Kidney epithelial cell (primary cell): ENCODE measurements at places on chromosomes 6 and 20. TPM values are rescaled to one million over a fixed set of nuclear protein-coding genes. Genes with fewer than 3 reads are reported as not detected.
A peak's percentile ranks its signal among the peaks of the same experiment; 100 is the strongest.

PRDM1 gene
- 2.7 and 4.5 TPM in 2 replicates for total RNA-seq

GRCh38 chr20:41733151-41733550 is 115.0 kb upstream of the CHD6 start:
- DNase-seq = no peak

DNA sequence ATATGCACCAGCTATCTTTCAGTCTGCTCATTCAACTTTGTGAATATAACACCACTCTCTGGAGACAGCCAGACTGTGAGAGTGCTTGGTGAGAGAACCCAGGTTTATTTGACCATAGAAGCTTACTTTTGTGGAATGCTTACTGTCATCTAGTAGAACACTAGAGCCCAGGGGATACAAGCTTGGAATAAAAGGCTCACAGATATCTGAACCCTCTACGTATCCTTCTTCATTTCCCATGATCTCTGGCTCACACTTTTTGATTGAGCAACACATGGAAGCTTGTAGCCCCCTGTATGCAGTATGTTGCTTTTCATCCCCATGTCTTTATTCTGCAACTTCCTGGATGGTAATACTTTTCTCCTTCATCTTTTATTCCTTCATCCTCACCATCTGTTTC is 835.3 kb upstream of the CITED2 start:
- DNase-seq = no peak

GRCh38 chr20:41452226-41452625 is 85.6 kb upstream of the EMILIN3 start:
- no peak for DNase-seq

CPNE5 gene
- 0.13 and 1.4 TPM in 2 replicates for total RNA-seq

DNA sequence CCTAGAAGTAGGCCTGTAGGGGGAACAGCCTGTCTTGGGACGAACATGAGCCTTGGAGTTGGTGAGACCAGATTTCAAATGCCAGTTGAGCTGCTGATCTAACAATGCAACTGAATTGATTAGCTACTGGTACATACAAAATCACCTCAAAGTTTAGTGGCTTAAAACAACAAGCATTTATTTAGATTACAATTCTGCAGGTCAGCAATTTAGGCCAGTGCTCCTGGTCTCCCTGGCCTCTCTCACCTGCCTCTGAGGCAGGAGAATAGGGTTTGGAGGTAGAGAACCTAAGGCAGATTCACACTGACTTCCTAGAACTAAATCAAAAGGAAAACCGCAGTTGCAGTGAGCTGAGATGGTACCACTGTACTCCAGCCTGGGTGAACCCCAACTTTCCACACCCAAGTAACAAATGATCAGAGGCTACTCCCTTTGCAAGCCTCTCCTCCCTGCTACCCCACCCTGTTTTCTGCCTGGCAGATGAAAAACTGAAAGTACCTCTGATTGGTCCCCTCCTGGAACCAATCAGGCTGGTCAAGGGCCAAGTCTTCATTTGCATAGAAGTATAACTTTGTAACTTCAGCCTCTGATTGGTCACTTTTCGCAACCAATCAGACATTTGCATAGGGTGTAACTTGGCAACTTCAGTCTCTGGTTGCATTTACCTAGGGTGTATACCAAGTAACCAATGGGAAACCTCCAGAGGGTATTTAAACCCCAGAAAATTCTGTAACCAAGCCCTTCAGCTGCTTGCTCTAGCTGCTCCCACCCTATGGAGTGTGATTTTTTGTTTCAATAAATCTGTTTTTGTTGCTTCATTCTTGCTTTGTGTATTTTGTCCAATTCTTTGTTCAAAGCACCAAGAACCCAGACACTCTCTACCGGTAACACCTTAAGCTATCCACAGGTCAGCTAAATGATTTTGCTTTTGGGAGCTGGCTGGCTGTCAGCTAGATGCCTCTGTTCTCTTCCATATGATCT is 8.1 kb upstream of the UBR2 start:
- no peak for DNase-seq

LHFPL5 gene
- not detected in 2 replicates for total RNA-seq

GRCh38 chr6:112770308-112770707 is 423.2 kb downstream of the RFPL4B start:
- DNase-seq = peak; percentile 10

TMEM14A gene
- total RNA-seq = 24.7 and 35.3 TPM in 2 replicates

- DNase-seq = no peak
These were observed 66.1 kb downstream of the PRND start for GRCh38 chr20:4787820-4788219.

GNAS-AS1 gene
- total RNA-seq = 0.07 and 1.3 TPM in 2 replicates

DNA sequence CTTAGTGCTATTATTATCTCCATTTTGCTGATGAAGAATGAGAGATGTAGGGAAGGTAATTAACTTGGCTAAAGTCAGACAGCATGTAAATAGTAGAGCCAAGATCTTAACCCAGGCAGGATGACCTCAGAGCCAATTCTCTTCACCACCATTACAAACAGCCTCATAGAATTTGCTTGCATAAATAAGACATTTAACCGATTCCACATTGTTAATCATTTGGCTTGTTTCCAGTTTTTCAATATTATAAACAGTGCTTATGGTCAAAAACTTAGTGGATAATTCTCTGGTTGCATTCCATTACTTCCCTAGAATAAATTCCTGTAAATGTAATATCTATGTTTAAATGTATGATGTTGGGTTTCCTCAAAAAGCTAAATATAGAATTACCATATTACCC is 19.1 kb upstream of the PRDM1 start:
- DNase-seq = no peak

SIRPA gene
- 40.6 and 50.2 TPM in 2 replicates for total RNA-seq

DNA sequence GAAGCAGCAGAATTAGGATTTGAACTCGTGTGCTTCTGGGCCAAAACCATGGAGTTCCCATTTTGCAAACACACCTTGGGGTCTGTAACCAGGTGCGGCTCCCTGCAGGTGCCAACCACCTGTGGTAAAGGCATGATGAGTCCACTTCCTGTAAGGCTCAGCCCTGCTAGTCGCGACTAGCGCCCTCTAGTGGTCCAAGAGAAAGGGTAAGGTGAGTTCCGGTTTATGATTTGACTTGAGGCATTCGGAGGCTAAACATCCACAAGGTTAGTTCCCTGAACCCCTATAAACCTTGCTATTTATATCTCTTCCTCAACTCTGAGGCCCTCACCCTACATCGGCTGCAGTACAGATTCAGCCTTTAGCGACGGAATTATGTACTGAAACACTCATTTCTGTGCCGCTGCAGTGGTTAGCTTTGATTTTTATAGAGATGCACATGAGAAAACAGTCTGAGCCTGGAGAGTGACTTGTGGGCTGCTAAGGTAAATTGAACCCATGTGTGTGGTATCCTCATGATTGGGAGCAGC is 173.4 kb downstream of the PLCB1 start:
- no peak for DNase-seq

DNA sequence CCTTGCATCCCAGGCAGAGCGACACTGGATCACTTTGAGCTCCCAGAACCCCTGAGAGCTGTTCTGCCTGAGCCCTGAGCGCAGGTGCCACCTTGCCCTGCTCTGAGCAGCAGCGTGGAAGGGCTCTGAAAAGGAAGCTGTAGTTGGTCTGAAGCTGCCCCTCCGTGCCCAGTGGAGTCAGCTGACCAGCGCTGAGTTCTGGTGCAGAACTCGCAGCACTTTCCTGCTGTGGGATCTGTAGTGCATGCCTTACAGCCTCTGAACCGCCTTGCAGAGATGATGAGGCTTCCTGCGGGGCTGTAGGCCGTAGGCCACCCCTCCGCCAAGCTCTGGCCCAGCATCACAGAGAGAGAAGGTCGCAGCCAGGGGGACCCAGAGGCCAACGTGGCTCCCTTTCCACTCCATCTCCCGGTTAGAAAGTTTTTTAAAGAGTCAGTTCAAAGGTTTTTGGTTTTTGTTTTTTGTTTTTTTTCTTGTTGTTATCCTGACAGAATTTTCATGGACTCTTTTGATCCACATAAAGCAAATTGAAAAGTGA is 158.3 kb upstream of the CST7 start:
- no peak for DNase-seq

RGS17 gene
- 11.2 and 14.1 TPM in 2 replicates for total RNA-seq

DNA sequence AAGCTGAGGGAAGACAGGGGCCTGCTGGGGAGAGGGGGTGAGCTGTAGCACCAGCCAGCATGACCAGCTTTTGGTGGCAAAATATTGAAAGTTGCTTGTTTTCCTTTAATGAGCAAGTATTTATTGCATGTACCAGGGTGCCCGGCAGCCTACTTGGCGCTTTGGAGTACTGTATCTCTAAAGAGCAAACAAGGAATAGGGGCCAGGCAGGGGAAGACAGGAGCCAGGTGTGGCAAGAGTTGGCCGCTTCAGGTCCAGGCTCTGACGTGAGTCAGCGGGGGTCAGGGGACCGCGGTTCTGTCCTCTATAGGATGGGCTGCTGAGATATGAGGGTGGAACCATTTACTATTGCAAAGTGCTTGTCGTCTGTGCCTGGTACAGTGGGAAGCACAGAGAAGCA is 63.1 kb downstream of the PSMG4 start:
- no peak for DNase-seq

DNA sequence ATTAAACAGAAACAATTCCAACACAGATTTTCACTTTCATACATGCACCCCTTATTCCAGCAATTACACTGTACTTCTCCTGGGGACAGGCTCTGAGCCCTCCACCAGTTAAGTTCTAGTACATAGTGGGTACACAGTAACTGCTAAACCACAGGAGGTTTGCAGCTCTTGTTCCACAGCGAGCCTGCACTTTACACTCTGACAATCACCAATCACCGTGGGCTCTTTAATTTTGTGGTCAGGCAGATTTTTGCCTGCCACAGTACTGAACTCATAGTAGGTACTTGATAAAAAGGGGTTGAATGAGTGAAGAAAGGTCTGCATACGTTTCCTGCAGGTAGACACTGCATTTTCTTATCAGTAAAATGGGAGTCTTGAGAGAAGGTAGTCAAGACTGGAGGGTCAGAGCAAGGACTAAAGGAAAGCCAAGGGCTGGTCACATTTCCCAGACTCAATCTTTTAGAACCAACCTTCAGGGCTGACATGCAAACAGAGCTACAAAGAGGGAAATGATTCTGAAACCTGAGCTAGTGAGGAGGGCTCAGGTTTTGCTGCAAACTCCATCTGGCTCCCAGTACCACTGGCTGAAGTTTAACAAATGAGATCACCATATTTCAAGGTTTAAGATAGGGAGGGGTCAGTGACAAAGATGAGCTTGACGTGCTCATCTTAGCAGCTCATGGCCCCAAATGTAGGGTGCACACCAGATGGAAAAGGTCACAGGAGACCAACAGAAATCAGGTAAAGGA is 404.6 kb downstream of the BTBD9 start:
- no peak for DNase-seq

DNA sequence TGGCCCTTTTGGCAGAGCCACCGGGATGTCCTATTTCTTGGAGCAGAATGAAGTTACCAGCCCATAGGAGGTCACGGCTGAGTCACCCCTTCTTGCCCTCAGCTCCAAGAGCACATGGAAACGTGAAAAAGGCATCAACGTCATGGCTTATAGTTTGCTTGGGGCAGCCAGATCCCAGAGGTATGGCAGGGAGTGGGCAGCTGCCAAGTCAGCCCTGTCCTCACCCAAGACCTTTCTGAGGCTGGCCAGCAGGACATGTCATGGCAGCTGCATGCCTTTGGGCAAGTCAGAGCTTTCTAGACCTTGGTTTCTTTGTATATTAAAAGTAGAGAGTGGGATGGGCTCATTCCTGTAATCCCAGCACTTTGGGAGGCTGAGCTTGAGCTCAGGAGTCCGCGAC is 8.2 kb upstream of the MDFI start:
- no peak for DNase-seq

GRCh38 chr20:3660262-3661059 is 2.7 kb downstream of the GFRA4 start:
- no peak for DNase-seq

DNA sequence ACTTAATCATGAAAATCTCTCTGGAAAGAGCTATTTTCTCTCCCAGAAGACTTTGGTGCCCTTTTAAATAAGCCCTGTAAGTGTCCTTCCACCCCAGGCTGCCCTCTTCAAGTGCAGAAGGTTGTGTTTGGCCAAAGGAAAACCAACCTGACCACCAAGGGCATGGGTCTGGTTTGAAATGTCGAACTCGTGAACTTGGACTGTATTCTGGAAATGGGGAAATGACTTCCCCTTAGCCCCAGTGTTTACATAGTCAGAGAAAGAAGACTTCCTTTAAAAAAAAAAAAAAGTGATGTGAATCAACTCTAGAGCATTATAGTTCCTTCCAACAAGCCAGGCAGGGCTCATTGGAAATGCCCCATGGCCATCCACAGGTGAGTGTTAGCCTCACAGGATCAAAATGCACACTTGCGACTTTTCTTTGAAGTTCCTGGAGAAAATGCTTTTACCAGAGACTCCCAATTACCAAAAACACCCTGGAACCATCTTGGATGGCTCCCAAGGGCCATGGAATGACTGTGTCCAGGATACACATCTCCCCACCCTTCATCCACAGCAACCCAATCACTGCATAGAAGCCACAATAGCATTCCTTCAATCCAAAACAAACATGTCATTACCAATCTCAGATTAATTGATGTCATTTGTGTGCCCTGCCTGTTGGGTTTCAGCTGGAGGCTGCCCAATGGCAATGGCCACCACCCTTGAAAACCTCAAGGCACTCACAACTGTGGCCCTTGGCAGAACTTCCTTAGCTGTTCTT is 133.8 kb downstream of the CLIC5 start:
- DNase-seq = no peak

COL9A3 gene
- 5.4 and 10.4 TPM in 2 replicates for total RNA-seq

- no peak for DNase-seq
These were observed 261.2 kb upstream of the MARCKS start for GRCh38 chr6:113595911-113596376.

PHACTR3 gene
- 0.14 TPM in 1 of 2 replicates, not detected in the other for total RNA-seq

- DNase-seq = no peak
These were observed 225.5 kb downstream of the SYNDIG1 start for GRCh38 chr20:24694727-24695528.

DNA sequence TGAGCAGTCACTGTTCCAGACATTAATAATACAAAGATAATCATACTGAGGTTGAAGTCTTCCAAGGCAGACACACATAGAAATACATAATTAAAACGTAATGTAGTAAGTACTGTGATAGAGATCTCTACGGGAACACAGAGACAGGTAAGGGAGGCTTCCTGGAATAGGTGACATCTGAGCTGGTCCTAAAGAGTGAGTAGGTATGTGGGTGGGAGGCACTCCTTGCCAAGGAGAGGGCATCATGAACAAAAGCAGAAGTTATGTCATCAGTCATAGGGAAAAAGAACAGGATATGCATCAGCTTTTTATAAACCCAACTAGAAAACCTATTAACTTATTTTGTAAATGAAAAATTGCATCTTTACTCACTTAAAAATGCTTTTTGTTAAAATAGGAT is 110.0 kb downstream of the MAP7 start:
- no peak for DNase-seq

GRCh38 chr6:45386501-45386900 is 8.8 kb upstream of the SUPT3H start:
- no peak for DNase-seq

DNA sequence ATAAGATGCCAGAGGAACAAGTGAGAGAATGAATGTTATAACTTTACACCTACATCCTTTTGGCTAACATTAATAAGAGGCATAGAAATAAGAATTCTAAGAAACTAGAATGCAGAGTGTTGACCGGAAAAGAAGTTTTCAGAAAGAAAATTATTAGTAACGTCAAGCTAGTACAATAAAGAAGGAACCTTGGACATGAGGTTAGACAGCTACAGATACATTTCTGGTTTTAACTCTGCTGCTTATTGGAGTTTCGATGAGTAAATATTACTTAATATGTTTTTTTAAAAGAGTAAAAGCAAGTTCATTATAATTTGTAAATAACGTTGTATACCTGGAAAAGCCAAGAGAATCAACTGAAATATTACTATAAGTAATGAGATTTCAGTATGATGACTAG is 22.7 kb downstream of the TAB2 start:
- no peak for DNase-seq

ROS1 gene
- total RNA-seq = under 0.01 and 0.04 TPM in 2 replicates

YIPF3 gene
- total RNA-seq = 149 and 153 TPM in 2 replicates

GRCh38 chr20:21614980-21615379 is 90.5 kb upstream of the PAX1 start:
- DNase-seq = no peak
